ENCODE measurements at places on chromosomes 2 and 18.

- DNase-seq, result no peak
Measured at GRCh38 chr2:102366406-102367112, 11.0 kb downstream of the IL18R1 start.

- no peak for DNase-seq
Measured at GRCh38 chr2:64349131-64349530, 104.8 kb upstream of the LGALSL start.

GRCh38 chr2:38797250-38797676 lies 19.3 kb downstream of the GEMIN6 start:
- no peak for DNase-seq

GRCh38 chr2:72210470-72210869 lies 62.8 kb upstream of the CYP26B1 start:
- DNase-seq, result no peak

DNA sequence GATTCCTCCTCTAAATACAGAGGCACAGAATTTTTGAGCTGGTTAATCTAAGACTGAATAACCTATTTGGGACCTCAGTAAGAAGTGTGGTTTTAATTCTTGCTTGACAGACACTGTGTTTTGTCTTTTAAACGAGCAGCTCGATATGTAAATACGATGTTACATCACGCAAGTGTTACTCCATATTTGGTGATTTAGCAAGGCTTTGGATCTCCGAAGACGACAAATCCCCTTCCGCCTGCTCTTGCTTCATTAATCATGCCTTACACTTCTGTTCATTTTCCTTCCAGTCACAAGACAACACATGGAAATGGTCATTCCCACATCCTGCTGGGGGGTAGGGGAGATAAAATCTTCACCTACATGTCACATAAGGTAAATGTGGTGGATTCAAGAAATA lies 9.4 kb downstream of the BCL11A start:
- DNase-seq, result no peak

- no peak for DNase-seq
Measured at GRCh38 chr18:3055186-3055728, 42.3 kb upstream of the LPIN2 start.

DNA sequence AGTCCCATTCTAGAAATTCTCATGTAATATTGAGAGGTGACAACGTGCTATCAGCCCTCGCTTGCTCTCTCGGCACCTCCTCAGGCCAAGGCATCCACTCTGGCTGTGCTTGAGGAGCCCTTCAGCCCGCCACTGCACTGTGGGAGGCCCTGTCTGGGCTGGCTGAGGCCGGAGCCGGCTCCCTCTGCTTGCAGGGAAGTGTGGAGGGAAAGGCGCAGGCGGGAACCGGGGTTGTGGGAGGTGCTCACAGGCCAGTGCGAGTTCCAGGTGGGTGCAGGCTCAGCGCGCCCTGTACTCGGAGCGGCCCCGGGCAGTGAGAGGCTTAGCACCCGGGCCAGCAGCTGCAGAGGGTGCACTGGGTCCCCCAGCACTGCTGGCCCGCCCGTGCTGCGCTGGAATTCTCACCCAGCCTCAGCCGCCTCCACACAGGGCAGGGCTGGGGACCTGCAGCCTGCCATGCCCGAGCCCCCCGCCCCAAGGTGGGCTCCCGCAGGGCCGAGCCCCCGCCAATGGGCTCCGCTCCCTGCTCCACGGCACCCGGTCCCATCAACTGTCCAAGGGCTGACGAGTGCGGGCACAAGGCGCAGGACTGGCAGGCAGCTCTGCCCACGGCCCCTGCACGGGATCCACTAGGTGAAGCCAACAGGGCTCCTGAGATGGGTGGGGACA lies 1680.6 kb upstream of the LRRTM1 start:
- no peak for DNase-seq

DNA sequence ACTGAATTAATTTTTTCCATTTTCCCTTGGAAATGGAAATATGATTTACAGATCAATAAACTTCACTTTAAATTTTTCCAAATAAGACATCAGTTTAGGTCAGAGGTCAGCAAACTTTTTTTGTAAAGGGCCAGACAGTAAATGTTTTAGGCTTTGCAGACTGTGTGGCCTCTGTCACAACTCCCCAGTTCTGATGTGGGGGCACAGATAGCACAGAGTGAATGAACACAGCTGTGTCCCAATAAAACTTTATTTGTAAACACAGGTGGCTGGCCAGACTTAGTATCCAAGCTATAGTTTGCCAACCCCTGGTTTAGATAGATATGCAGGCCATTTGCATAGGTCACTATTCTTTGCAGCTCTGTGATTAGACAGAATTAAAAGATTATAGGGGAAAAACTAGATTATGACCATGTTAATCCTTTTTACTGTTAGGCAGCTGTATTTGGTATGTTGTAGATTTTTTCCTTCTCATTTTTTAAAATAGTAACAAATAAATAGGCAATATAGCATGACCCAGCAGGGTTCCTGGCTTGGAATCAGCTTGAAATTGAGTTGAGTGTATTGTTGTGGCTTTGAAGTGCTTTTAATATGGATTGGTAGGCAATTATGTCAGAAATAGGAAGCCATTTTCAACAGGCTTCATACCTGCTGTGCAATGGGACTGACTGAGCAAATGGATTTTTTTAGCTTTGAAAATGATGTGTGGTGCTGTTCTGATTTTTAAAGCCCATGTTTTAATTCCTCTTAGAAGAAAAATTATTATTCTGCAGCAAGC lies 59.7 kb downstream of the WDSUB1 start:
- no peak for DNase-seq

- DNase-seq, result no peak
Measured at GRCh38 chr2:85032621-85033020, 61.7 kb downstream of the KCMF1 start.

DNA sequence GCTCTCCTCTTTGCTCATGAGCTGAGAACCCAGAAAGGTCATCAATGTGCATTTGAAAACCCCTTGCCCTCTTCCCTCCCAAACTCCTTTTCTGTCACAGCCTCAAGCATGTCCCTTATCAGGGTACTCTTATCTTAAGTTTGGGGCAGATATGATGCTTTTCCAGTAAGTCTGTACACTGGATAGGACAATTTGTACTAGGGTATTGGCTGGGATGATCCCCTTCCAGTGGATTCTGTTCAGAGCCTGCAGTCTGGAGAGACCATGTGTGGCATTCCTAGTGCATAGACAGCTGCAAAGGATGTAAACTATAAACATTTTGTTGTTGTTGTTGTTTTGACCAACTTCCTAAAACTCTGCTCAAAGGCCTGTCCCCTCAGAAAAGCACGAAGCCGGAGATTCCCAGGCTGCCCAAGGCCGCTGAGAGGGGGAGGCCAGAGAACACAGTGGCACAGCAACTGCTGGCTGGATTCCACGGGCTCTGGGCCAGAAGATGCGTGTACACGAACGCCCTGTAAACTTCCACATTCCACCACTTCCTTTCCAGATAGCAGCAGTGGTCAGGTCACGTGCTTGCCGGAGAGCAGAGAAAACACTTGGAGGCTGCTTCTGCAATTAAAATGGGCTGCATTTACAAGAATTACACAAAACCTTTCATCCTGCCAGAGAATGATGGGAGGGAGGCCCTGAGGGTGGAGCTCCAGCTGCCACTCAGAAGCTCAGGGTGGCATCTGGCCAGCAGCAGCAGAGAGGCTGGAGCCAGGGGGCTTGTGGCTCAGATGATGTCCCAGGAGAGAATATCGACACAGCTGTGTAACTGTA lies 42.1 kb downstream of the BMP10 start:
- peak; percentile 84 for DNase-seq

GRCh38 chr2:145289946-145290345 lies 770.0 kb upstream of the ZEB2 start:
- no peak for DNase-seq
